Activated gamma-delta T cell treated with Interleukin-2 at 50 U/mL for 16 hours (primary cell): ENCODE measurements at places on chromosomes 11 and 22.

GRCh38 chr11:129278586-129279319, 86.6 kb upstream of the ARHGAP32 start:
- no peak for DNase-seq

GRCh38 chr22:24485608-24486007, 9.5 kb upstream of the UPB1 start:
- DNase-seq, result peak; percentile 28

GRCh38 chr11:118587952-118588351, 15.7 kb downstream of the ARCN1 start:
- no peak for DNase-seq

- no peak for DNase-seq
Observed at GRCh38 chr11:86219311-86220193, 25.0 kb upstream of the EED start.

DNA sequence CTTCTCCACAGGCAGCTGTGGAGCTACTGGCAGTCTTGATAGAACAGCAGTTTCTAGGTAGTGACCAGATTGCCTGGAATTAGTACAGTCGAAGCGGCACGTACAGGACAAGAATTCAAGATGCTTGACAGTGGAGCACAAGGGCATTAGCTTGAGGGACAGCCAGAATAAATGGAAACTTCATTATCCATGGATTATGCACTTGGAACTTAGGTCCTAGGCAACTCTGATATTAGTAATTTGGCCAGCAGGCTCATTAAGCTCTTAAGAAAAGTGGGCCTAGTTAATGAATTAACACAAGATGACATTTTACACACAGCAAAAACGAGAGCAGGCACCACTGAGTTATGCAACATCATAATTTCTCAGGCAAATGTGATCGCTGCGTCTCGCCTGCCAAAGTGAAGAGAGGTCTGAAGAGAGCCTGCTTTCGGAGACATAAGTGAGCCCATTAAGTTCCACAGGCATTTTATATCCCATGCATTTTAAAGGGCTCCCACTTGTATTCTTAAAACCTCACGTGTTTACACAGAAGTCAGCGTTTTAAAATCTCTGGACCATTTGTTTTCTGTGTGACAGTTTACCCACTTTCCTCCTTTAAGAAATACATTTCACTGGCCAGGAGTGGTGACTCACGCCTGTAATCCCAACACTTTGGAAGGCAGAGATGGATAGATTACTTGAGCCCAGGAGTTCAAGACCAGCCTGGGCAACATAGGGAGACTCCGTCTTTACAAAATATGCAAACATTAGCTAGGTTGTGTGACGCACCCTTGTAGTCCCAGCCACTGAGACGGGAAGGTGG, 66.2 kb downstream of the COMMD9 start:
- no peak for DNase-seq

- DNase-seq, result no peak
Observed at GRCh38 chr11:124026498-124026897, at the start of gene OR10G8. TSS of gene OR10G8 (plus strand) at chr11:124026798. CDS start at chr11:124029623, 2,825 bp downstream.

- DNase-seq, result no peak
Observed at GRCh38 chr11:129314371-129314770, 61.3 kb upstream of the BARX2 start.

DNA sequence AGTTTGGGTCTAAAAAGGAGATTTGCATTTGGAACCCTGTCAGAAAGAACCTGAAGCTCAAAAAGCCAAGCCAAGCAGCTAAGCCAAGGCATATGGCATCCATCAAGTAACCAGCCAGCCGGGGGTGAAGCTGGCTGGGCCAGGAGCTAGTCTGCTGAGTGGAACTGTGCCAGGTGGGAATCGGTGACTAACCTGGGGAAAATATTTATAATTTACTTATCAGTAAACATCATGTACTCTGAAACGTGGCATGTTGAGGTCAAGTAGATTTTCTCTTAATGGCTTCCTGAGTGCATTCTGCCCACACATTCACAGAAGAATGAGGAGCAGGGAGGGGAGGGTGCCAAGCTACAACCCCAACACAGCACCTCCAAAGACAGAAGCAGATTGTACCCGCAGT, 70.5 kb upstream of the SESN3 start:
- no peak for DNase-seq

GRCh38 chr11:80856066-80856465, 1415.2 kb upstream of the TENM4 start:
- no peak for DNase-seq

GRCh38 chr11:103326070-103326794, 217.0 kb downstream of the DYNC2H1 start:
- no peak for DNase-seq

DNA sequence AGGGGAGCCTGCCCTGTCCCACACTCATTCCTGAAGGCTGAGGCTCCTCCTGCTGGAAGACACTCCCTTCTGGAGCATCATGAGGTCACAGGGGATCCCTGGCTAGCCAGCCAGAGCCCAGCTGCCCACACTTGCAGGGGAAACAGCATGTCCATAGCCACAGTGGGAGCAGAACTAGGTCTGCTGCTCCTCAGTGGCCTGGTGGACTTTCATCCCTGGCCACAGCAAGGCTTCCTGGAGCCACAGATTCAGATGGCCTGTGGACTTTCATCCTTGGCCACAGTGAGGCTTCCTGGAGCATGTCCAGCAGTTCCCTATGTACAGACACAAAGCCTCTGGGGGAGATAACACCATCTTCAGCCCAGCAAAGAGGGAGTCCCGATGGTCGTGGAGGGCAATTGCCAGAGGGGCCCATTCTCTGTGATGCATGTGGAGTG, 5.9 kb upstream of the APOL6 start:
- DNase-seq, result no peak

DNA sequence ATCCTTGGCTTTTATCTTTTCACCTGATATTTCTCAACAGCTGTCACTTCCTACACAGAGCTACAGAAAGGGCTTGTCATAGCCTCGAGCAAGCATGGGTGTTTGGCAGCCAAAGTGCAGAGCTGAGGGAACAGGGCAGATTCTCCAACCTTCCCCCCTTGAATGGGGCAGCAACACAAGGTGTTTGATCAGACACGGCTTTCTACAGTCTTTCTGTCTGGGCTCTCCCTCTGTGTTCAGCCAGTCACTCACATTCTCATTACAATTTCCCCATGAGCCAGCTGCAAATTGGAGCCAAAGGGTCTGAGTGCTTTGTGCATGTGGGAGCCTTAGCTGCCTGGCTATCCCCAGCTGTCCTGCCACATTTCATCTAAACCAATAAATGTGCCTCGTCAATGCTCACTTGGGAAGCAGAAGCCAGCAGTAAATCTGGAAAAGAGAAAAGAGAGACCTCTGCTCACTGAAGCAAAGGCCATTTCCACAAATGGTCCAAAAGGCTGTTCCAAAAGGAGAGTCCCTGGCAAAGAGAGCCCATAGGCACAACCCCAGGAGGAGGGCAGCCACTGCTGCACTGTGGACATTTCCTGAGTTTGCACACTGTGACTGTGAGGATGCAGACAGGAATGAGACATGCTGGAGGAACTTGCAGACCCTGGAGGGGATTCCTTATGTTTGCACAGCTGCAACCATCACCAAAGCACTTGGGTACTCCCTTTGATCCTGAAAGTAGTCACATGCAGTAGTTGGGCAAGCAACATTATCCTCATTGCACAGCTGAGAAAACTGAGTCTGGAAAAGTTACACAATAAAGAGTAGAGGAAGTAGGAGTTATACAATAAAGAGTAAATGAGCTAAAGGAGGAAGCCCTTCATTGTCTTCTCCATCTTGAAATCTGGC, 186.8 kb downstream of the FAM181B start:
- DNase-seq, result no peak

- DNase-seq, result no peak
Observed at GRCh38 chr11:114083391-114084252, 24.1 kb downstream of the ZBTB16 start.

DNA sequence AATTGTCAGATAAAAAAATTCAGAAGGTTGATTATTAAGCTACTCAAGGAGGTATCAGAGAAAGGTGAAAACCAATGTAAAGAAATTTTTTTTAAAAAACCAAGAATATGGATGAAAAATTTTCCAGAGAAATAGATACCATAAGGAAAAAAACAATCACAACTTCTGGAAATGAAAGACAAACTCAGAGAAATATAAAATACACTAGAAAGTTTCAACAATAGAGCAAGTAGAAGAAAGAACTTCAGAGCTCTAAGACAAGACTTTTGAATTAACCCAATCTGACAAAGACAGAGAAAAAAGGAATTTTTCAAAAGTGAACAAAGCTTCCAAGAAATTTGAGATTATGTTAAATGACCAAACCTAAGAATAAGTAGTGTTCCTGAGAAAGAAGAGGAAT, 62.9 kb upstream of the TEAD1 start:
- no peak for DNase-seq

GRCh38 chr11:2814751-2815150, 70.8 kb downstream of the CDKN1C start:
- no peak for DNase-seq

DNA sequence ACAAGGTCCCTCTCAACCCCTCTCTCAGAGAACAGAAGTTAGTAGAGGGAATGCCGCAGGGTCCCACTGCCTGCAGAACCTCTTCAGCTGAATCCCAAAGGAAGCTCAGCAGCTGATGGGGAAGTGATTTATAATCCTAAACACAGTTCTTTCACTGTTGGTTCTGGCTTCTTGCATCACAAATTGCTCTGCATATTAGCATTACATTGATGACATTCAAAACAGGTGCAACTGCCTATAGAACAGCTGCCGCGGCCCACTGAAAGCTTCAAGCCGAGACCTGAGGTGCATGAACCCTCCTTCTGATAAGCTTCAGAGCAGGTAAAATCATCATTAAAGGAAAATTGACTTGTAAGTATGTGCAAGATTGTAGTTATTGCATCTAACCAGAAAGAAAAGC, 75.2 kb upstream of the KIRREL3 start:
- DNase-seq, result no peak

DNA sequence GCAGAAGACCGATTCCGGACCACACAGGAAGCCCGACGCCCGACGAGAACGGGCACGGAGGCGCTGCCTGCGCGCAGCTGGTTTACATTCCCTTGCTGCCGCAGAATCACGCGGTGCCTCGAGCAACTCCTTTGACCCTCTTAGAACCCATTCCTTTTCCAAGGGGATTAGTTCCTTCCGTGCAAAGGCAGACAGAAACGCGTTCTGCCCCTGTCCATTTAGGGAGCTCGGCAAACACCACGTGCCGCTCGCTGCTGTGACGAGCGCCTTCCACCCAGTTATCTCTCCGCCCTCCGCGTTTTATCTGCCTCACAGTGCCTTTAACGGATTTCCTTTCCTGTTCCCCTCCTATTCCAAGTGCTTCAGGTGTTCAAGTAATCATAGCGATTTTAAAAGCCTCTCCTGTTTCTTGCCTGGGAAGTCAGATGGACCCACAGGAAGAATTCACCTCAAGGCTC, 24.1 kb upstream of the MICAL3 start:
- no peak for DNase-seq

DNA sequence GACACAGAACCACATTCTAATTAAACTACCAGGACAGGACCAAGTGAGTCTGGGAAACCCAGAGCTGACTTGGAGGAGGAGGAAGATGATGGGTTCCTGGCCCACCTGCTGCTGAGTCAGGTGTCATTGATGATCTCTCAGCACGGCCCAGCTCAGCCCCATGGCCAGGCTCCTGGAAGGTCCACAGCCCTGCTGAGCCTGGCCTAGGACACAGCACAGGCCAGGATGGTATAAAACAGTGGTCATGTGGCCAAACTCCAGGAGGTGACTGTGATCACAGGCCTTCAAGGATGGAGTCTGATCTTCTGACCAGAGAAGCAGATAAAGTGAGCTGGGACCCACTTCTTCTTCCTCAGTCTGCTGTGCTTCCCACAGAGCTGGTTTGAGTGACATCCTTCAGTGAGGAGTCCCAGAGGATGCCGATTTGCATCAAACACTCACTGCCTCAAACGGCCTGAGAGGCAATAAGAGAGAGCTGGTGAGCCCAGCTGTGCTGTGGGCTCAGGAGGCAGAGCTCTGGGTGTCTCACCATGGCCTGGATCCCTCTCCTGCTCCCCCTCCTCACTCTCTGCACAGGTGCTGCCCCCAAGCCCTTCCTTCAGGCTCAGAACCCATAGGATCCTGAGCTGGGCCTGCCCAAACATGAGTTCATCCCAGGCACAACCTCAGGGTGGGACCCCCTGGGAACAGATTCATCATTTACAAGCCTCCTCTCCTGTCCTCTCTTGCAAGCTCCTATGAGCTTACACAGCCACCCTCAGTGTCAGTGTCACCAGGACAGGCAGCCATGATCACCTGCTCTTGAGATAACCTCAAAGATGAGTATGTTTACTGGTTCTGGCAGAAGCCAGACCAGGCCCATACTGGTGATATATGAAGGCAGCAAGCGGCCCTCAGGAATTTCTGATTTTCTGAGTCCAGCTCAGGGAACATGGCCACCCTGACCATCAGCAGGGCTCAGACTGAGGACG, 37.7 kb upstream of the IGLL5 start:
- DNase-seq, result no peak

GRCh38 chr22:36914390-36914752, 943 bp downstream of the CSF2RB start:
- no peak for DNase-seq

DNA sequence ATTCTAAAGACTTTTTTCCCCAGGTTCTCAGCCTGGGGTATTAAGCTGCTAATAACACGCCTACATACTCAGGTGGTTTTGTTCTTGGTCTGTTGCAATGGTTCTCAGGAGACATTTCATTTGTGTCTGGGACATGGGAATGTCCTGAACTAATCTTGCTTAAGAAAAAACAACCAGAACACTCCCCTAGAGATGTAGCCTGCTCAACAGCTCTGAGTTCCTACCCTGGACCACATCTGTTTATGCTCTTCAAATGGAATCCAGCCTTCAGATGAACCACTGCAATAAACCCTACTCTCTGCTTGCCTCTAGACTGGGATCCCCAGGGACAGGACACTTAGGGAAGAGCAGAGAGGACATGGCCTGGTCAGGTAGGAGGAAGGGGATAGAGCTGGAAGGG, 29.9 kb downstream of the RELT start:
- DNase-seq, result no peak

DNA sequence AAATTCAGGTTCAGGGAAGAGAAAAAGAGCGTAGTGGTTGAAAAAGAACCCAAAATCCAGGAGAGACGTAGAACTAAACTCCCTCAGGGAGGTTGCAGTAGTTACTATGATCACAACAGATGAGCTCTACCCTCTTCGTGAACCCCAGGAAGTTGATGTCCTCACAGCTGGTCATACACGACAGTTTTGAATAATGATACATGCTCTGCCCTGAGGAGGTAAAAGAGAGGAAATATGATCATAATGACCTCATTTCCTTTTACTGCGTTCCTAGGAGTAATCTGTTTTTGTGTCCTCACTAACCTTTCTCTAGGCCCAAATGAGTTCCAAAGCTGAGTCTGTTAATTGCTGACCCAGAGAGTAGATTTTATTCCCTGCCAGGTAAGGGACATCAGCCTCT, 1.3 kb downstream of the PATE2 start:
- no peak for DNase-seq
